ENCODE measurements at places on chromosomes 7 and 10.

DNA sequence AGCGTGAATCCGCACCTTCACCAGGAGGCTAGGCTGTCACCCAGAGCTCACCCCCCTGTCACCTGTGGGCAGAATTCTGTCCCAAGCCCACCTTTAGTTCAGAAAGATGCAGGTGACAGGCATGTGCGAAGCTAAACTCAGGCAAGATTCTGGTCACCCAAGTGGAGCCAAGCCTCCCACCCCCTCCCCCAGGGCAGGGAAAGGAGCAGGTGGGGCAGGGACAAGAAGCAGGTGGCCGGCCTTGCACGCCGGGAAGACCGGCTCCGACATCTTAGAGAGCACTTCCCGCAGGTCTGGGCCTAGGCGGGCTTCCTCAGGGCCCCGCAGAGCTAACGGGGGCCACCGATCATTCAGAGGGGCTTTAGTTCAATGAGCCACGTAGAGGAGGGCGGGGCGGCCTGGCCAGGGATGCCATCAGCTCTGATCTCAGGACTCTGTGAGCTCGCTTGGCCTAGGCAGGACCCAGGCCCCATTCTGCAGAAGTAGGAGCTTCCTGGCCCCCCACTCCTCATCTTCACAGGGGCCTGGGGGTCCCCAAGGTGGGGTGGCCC, 19.9 kb downstream of the UNCX start:
- no peak for ATAC-seq

DNA sequence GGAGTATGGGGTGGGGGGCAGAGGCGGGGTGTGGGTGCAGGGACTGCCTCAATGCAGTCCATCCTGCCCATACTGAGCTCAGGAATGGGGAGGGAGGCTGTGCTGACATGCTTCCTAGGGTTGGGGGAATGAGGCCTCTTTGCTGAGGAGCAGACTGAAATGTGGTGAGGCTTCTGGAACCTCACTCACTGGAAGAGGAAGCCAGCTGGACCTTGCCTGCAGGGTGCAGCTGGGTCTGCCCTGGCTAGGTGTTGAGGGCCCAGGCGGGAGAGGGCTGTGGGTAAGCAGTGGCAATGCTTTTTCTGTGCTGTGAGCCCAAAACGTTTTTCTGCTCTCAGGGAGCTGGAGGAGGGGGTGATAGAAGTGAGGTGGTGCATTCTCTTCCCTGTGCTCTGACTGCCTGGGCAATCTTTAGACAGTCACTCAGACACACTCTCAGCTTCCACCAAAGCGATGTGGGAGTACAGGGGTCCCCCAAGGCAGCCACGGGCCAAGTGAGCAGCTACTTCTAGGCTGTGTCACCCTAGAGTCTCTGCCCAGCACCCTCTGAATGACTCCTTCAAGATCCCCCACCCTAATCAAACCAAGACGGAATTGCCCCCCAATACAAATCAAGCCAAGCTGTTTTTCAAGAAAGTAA, 41.1 kb upstream of the BMPR1A start:
- no peak for ATAC-seq

DNA sequence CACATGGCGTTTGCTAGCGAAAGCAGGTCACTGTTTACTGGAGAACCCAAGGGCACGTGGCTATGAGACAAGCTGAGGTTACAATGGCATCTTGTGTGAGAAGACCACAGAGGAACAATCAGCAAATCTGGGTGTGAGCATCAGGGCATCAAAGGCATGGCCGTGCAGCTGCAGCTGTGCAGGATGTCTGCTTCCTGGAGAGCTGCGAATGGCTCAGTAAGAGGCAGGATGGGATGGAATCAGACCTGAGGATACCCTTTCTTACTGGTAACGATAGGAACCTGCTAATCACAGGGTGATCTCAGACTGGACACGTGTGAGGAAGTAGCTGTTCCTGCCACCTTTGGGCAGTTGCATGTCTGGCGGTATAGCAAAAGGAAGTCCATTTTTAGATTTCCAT, 119.5 kb downstream of the RNF216 start:
- peak; percentile 10 for ATAC-seq

- ATAC-seq = no peak
Measured at GRCh38 chr7:66630531-66630930, 1.9 kb downstream of the KCTD7 start.

- no peak for ATAC-seq
Measured at GRCh38 chr7:102842284-102842683, 70.5 kb upstream of the LRRC17 start.

- ATAC-seq = no peak
Measured at GRCh38 chr7:82699773-82700186, 256.2 kb upstream of the CACNA2D1 start.

DNA sequence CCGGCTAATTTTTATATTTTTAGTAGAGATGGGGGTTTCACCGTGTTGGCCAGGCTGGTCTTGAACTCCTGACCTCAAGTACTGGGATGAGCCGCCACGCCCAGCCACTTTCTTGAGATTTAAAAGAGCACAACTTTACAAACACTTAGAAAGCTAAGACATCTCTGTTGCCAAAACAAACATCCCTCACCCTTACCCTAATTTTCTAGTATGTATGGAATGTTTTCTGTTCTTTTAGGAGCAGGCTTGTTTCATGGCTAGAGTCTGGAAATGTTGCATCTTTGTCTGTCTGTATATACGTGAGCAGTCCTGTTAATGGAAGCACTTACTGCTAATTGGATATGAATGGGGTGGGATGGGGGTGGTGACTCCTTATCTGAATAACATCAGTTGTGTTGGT, 2.9 kb downstream of the OLAH start:
- no peak for ATAC-seq

- no peak for ATAC-seq
Measured at GRCh38 chr7:107154826-107155225, 14.0 kb upstream of the HBP1 start.

- no peak for ATAC-seq
Measured at GRCh38 chr10:101285519-101286070, 56.3 kb upstream of the LBX1 start.

DNA sequence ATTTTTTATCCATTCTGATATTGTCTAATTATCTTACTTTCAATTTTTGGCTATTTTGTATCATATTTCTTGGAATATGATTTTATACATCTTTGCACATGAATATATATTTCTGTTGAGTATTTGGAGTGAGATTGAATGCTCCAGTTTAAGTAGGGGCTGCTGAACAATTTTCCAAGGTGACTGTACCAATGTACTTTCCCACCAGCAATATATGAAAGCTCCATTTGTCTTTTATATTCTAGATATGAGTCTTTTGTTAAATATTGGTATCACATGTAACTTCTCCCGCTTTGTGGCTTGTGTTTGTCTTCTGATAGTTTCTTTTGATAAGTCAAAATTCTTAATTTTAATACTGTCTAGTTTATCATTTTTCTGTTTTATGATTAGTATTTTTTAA, 144.6 kb upstream of the MDFIC start:
- no peak for ATAC-seq

- no peak for ATAC-seq
Measured at GRCh38 chr7:1969459-1970284, 263.1 kb downstream of the MAD1L1 start.

DNA sequence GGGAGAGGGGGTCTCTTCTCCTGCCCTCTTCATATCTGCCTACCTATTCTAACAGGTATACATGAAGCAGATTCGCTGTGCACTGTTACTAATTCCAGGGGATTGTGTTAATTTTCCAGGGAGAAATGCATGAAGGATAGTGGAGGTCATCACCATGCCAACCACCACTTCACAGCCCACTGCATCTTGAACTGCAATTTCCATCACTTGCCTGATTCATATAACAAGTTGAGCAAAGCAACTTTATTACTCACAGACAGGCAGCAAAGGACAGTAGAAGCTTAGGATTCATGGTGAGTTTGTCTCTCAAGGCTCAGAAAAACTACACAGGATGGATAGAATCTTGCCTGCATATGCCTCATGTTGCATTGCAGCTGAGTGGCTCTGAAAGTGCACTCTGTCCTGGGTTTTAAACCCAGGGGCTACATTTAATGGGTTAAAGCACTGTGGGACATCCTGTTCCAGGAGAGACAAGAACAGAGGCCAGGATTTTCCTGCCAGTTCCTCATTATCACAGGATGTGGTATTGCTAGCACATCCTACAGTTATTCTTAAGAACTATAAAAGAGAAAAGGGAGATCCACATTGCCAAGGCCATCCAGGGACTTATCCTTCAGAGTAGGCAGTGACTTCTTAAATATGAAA, 136.9 kb upstream of the PRSS1 start:
- peak; percentile 14 for ATAC-seq

GRCh38 chr10:78401624-78402367, 368.1 kb downstream of the RPS24 start:
- ATAC-seq = no peak

- ATAC-seq = no peak
Measured at GRCh38 chr7:101435461-101436220, 73.0 kb downstream of the COL26A1 start.

GRCh38 chr7:151895631-151896031, 18.7 kb upstream of the PRKAG2 start:
- ATAC-seq = no peak

DNA sequence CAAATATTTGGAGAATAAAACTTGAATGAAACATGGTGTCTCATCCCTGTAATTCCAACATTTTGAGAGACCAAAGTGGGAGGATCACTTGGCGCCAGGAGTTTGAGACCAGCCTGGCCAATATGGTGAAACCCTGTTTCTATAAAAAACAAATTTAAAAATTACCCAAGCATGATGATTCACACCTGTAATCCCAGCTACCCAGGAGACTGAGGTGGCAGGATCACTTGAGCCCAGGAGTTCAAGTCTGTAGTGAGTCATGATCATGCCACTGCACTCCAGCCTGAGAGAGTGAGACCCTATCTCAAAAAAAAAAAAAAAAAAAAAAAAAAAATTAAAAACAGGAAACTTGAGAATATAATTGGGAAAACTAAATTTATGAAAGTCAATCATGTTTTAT, 481.1 kb downstream of the SEMA3D start:
- ATAC-seq = no peak

GRCh38 chr7:157150882-157151281, 12.2 kb downstream of the UBE3C start:
- ATAC-seq = no peak

DNA sequence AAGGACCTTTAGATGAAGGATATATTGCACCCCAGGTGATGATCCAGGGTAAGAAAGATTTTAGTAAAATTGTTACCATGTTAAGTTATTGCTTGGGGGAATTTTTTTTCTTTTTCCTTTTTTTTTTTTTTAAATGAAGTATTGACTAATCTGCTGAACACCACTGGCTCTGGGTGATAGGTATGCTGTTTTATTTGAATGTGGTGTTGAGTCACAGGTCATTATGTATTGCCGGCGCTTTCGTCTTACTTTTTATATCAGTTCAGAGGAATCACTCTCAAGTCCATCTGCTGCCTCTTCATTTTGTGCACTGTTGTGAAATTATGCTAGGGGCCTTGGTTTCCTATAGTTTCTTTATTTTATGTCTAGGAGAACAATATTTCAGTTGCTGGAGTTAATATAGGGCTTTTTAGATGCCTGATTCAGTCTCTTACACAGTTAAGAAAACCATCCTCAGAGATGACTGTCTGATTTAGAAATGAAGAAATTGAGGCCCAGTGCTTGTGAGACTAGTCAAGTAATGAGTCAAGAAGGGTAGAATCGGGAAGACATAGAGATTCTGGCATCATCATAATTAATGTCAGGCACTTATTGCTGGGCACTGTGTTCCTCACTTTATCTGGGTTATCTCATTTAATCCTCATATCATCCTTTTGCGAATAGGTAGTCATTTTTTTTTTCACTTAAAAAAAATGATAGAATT, 38.7 kb downstream of the NRF1 start:
- ATAC-seq = peak; percentile 62

- ATAC-seq = no peak
Measured at GRCh38 chr7:7212612-7213011, 30.3 kb downstream of the C1GALT1 start.

DNA sequence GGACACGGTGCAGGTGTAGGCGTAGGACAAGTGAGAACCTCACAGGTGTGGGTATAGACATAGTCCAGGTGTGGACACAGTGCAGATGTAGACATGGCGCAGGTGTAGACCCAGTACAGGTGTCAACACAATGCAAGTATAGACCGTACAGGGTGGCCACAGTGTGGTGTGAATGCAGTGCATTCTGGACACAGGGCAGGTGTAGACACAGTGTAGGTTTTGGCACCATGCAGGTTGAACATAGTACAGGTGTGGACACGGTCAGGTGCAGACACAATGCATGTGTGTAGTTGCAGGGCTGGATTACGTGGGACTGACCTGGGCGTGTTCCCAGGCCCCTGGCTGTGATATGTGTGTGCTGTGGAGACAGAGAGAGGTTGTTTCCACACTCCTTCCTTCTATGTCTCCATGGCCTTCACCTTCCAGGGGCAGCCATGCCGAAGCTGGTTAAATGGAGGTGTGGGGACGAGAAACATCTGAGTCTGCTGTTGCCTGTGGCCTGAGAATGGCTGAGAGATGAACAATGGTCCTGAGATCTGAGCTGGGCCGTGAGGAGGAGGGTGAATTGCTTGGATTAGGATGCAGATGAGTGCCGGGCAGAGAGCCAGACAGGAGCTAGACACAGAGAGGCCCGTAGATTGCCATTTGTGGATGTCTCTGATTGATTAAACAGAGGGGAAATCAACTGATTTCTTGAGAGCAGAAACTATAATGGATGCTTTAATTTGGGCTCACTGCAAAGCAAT, 343.9 kb upstream of the SHH start:
- ATAC-seq = no peak

- no peak for ATAC-seq
Measured at GRCh38 chr10:24288581-24288980, 79.6 kb downstream of the KIAA1217 start.

GRCh38 chr7:139659922-139660316, 117.9 kb downstream of the HIPK2 start:
- no peak for ATAC-seq

- no peak for ATAC-seq
Measured at GRCh38 chr10:124389613-124390361, 28.9 kb downstream of the OAT start.

DNA sequence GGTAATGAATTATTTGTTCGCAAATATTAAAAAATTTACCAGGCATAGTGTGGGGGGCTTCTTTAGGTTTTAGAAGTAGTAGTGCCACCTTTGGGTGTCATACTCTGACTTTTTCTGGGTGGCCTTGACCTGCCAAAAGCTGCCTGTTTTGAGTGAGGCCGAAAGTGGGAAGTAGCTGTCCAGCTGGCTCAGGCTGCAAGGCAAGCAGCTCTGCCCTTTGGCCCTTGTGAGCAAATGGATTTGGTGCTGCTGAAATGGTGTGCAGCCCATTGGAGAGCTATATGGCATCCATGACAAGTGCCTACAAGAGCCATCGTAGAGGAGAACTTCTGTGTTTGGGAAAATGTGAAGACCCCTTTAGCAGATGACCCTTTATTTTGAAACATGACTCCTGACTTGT, 20.2 kb upstream of the ICA1 start:
- no peak for ATAC-seq

- ATAC-seq = peak; percentile 36
Measured at GRCh38 chr7:27192546-27193334, 7.2 kb downstream of the HOXA13 start.

GRCh38 chr7:94620703-94621118, 35.2 kb downstream of the SGCE start:
- ATAC-seq = peak; percentile 94
